DMS79 treated with DMSO at 0.1 percent for 48 hours (cell line): ENCODE measurements at places on chromosomes 4 and X.

- no peak for DNase-seq
Observed at GRCh38 chr4:86841309-86841708, 7.9 kb downstream of the SLC10A6 start.

DNA sequence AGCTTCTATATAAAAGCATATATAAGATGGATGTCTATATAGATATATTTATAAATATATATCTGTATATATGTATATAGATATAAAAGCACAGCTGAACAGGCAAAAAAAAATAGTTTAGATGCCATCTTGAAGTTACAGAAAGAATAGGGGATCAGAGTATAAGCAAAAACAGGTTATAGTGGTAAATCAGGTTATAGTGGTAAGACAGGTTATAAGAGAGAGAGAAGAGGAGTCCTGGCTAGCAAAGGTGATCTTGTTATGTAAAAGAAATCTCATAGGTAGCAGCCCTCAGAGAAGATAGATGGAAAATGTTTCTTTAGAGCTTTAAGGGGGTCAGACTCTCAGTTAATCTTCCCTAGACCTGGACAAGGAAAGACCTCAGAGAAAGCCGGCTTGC lies 1263.1 kb downstream of the PCDH7 start:
- no peak for DNase-seq

DNA sequence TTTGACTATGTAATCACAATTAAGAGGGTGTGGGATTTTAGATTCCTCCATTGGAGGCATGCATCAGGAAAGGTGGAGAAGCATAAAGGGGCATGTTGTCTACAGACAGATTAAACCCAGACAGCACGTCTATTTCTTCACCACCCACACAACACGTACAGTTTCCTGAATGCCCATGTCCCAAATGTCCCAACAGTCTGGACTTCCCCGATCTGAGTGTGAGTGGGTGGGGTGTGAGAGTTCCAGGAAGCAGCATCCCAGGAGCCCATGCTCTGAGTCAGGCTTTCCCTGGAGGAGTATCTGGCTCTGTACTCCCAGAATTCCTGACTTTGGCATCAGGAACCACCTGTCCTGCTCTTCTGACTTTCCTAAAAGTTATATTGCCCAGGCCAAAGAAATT lies 30.8 kb upstream of the NDP start:
- DNase-seq = no peak

DNA sequence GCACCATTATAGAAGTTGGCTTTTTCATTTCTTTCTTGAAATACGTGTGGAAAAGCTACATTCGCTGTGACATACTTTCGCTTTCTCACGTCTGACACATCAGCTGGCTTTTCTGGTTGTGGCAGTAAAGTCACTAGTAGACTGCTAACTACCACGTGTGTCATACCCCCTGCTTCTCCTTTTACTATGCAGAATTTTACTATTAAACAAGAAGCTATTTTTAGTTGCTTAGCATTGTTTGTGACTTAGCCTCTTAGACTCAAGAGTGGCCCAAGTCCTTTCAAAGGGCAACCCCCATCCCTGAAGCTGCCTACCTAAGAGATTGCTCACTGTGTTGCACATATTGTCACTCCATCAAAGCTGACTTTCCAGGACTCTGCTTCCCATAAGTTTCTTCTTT lies 2.1 kb upstream of the IL2 start:
- DNase-seq = no peak

DNA sequence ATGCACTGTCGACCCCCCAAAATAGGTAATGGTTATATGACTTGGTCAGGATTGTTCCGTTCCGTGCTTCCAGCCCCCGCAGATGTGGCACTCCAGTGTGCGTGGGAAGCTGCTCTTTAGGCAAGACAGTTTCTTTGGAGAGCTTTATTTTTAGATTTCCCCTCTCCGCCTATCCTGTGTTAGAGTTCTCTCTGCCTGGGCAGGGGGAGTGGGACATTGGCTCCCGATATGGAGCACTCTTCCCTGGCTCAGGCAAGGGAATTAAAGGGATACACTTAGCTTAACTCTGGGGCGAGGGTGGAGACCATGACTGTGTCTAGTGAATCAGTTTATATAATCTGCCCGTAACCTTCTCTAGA lies 36.0 kb downstream of the DLG3 start:
- DNase-seq = no peak

GRCh38 chr4:108030332-108030731 lies 40.6 kb downstream of the HADH start:
- DNase-seq = peak; percentile 8

DNA sequence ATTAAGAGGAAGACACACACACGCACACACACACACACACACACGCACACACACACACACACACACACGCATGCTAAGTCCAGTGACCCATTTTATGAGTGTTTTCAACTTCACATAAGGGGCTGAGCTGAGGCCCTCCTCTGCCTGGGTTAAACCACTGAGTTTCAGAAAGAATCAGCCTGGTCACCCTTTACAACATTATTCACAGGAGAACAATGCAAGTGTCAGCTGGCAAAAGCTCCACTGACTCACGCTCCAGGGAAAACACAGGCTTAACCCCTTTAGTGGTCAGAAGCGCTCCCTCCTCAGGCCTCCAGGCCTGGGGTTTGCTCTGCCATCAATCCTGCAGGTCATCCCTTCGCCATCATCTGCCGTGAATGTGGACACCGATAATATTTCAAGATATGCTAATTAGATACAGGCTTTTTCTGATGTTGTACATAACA lies 46.9 kb downstream of the ACOX3 start:
- DNase-seq = no peak

GRCh38 chr4:3807822-3808496 lies 41.8 kb downstream of the ADRA2C start:
- peak; percentile 9 for DNase-seq

- peak; percentile 19 for DNase-seq
Observed at GRCh38 chr4:18020671-18021469, 685 bp downstream of the LCORL start.

DNA sequence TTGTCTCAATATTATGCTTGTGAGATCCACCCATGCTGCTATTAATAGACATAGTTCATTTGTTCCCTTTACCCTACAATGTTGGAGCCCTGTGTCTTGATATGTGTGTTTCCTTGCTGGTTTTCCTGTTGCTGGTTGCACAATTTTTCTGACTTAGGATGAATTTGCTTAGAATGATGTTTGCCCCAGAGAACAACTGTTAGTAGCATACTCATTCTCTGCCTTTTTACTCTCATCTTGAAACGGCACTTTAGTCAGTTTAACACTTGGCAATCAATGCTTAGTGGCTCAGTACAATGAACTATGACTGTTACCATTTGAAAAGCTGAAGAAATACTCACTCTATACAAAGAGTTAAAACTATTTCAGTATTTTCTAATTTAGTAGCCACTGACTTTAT lies 158.8 kb upstream of the NDST4 start:
- no peak for DNase-seq
